Stimulated activated CD4-positive, alpha-beta T cell treated with anti-CD3 and anti-CD28 coated beads, Interleukin-12 subunit alpha, Interleukin-12 subunit beta, amount 100 ng/mL, for 48 hours (primary cell): ENCODE measurements at places on chromosomes 7 and 10.

DNA sequence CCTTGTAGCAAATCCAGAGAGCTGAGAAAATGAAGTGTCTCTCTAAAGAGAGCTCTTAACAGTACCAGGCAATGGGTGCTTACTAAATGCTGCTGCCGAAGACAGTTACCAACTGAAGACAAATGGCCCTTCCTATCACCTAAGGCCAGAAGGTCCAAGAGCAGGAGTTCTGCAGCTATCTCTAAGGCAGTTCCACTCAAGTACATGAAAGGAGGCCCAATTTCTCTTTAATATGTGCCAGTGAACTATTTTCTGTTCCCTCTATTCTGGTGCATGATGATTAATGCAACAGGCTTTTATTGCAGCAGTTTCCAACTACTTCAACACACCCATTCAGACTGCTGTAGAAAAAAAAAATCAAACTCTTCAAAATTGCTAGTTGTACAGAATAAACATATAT lies 122.5 kb downstream of the SLC25A13 start:
- no peak for DNase-seq

- no peak for DNase-seq
Measured at GRCh38 chr7:16652888-16653287, 6.9 kb downstream of the BZW2 start.

DNA sequence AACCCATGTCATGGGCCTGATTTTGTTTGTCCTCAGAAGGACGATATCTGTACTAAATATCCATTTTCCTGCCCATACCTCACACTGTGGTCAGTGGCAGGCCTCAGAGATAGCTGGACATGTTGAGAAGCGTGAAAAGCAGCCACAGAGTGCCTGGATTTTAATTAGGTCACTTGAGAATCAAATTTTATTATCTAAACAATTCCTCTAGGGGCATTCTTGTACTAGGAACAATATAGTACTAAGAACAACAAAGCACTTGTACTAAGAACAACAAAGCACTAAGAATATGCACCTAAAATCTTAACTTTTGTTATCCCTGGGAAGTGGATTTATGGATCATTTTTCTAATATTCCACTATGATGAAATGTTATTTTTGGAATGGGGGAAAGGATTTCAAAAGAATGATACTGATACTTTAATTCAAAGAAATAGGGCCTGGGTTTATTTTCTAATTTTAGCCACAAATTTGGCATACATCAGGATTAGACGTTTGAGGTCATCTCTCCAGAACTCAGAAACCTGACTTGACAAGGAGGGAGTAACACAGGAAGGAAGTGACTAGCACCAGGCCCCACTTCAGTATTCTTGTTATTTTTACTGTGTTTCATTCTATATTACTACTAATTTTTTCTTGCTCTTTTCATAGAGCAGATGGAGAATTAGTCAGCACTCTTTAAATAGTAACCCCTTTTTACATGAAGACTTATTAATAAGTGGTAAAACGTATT lies 112.2 kb downstream of the EXOC4 start:
- no peak for DNase-seq

DNA sequence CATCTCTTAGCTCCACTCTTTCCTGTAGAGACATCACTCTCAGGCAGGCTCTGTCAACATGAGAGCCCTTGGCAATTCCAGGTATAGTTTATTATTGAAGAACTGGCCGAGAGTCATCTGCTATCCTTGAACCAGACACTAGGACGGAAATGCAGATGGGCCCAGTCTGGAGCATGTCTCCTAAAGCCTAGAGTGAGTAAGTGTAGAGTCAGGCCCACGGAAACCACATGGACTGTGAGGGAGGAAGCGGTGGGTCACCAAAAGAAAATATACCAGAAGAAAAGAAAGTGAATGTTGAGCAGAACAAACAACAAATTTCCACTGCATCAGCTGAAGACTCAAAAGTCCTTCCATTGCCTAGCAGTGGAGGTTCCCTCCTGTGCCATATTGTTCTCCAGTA lies 15.7 kb upstream of the RELN start:
- no peak for DNase-seq

GRCh38 chr10:81603106-81603620 lies 271.8 kb upstream of the NRG3 start:
- no peak for DNase-seq

DNA sequence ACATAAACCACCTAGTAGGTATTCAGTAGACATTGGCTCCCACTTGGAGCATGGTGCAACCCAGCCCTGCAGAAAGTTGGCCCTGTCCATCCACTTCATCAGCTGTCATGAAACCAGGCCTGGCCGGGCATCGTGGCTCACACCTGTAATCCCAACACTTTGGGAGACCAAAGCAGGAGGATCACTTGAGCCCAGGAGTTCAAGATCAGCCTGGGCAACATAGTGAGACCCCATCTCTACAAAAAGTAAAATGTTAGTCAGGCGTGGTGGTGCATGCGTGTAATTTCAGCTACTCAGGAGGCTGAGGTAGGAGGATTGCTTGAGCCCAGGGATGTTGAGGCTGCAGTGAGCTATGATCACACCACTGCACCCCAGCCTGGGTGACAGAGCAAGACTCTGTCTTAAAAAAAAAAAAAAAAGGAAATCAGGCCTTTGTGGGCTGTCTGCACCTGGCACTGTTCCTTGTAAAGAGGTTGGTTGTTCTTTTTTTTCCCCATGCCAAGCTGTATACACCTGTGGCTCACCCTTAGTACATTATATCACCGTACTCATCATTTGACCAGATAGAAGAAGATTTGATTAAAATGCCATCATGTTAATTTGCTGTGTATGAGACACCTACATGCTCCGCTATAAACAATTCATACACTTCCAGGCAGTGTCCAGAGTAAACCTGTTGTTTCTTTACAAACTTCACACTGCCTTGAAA lies 45.4 kb upstream of the GRID1 start:
- DNase-seq, result no peak

DNA sequence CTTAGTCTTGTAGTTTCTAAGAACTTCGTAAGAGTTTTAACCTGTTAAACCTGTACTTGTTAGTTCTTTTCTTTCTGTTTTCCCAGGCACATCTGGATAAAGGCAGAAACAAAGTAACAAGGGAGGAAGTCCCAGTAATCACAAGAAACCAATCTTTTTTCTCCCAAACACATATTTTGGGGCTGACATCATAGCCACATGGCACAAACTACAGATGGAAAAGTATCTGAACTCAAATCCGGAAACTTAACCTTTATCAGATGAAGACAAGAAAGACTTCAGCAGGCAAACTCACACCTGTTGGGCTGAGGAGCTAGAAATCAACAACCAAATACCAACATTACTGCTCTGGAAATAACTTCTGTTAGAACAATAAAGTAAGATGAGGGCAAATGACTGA lies 67.1 kb downstream of the CUBN start:
- DNase-seq, result no peak

DNA sequence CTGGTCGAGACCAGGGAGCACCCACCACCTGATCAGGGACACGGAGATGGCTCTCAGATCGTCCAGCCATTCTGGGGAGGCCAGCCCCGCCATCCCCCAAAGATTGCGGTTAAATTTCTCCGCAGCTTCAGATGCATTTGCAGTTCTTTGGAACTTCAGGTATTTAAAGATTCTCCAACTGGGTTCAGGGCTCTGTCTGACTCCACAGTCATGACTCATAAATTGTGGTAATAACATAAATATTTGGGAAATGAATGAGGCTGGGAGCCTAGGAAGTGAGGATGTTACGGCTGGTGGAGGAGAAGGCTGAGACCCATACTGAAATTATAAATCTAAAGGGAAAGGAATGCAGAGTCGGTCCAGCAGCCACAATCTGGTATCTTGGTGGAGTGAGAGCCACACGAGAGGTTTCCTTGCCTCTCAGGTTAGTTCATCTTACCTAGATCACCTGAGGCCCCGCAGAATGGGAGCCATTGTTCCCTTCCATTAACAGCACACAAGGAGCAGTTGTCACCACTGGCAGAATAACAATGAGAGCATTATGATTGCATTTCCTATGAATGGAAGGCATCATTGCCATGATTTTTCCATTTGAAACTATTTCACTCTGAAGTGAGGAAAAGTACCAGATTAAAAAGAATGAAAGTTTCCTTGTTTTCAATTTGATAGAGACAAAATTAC lies 26.7 kb upstream of the DNAJB6 start:
- DNase-seq, result no peak
